Occipital lobe (tissue), 3 donors: ENCODE measurements at places on chromosomes 5 and 9.

GRCh38 chr9:75181750-75182149 lies 93.4 kb downstream of the OSTF1 start:
- DNase-seq, result no peak

DNA sequence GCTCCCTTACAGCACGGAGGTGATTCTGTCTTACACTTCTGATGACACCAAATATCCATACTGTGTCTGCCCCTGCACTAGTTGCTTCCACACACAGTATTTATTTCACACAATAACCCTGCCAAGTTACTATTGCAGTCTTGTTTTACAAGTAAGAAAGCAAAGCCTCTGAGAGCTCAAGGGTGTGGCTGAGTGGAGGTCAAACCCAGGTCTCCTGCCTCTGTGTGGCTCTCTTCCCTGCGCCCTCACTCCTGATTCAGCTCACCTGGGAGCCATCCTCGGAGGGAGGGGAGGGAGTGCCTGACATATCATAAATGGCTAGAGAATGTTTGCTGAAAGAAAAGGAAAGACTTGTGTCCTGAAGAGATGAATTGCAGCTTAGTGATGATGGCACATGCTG lies 41.0 kb downstream of the MVB12B start:
- DNase-seq, result no peak

- no peak for DNase-seq
Observed at GRCh38 chr5:126680191-126680817, 79.6 kb downstream of the PHAX start.

DNA sequence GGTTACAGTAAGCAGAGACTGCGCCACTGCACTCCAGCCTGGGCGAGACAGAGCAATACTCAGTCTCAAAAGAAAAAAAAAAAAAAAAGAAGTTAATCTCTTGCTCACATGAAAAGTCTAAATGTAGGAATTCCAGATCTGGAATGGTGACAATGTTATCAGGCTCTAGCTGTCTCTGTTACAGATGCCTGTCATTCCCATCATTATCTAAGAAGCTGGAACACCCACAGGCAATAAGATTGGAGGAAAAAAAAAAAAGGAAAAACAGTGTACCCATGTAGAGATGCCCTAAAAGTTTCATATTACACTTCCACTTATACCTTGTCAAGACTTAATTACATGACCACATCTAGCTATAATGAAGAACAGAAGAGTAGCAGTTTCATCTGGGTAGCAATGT lies 38.2 kb downstream of the PTBP3 start:
- no peak for DNase-seq

DNA sequence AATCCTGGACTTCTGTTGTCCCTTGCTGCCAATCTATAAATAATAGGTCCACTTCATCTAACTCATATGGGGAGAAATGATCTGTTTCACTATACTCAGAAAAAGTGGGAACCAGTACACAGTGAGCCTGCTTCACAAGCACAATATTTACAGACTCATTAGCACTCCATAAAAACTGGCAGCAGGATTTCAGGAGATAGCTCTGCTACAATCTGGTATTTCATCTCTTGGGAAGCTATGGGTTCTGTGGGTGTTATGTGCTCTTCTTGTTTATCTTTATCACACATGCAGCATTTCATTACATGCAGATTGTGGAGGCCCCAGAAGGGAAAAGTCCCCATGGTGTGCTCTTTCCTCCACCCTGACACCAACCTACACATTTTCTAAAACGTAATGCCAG lies 33.2 kb downstream of the UGT3A2 start:
- DNase-seq, result no peak

- DNase-seq, result no peak
Observed at GRCh38 chr5:87139795-87140194, 127.9 kb upstream of the RASA1 start.

- no peak for DNase-seq
Observed at GRCh38 chr9:35116539-35116897, 856 bp upstream of the ATOSB start.

GRCh38 chr5:116032094-116032517 lies at the start of gene ARL14EPL:
TSS of gene ARL14EPL (plus strand) at chr5:116032472. CDS start at chr5:116051466, 18,994 bp downstream.
- no peak for DNase-seq

- DNase-seq, result no peak
Observed at GRCh38 chr5:73376618-73377170, 71.9 kb downstream of the FOXD1 start.

DNA sequence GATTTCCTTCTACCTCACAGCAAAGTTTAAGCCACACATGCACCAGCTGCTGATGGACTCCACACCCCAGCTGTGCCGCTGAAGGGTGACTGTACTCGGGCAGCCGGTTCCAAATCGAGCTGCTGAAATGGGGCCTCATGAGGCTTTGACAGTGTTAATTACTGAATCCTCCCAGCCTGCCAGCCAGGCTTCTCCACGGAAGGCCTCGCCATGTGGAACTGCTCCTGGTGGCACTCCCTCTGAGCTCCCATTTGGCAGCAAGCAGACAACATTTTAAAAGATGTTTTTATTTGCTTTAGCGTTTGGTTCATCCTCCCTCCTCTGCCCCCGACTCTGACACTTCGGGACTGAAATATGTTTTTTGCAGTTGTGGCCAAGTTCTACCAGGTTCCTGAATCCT lies 479.4 kb upstream of the MPDZ start:
- DNase-seq, result no peak

GRCh38 chr9:121786998-121787422 lies 135.6 kb downstream of the DAB2IP start:
- no peak for DNase-seq

DNA sequence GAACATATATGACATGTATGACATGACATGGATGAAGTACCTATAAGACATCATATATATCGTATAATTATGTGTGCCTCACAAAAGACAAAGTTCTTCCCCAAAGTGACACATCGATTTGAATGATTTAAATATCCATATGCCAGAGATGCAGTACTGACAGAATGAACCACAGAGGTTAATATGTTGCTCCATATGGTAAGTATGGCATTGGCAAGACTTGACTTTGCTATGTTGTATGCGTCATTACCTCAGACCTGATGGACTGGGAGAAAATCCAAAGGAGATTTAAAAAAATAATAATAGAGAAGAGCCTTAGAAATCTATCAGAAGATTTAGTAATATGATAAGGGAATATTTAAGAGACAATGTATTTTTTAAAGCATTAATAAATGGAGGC lies 263.2 kb downstream of the PJA2 start:
- DNase-seq, result no peak

GRCh38 chr5:18802336-18802735 lies 1168.1 kb downstream of the TAF11L14 start:
- DNase-seq, result no peak

GRCh38 chr5:168327994-168328393 lies 36.5 kb downstream of the WWC1 start:
- no peak for DNase-seq

- no peak for DNase-seq
Observed at GRCh38 chr5:77449981-77450380, 42.1 kb downstream of the WDR41 start.

DNA sequence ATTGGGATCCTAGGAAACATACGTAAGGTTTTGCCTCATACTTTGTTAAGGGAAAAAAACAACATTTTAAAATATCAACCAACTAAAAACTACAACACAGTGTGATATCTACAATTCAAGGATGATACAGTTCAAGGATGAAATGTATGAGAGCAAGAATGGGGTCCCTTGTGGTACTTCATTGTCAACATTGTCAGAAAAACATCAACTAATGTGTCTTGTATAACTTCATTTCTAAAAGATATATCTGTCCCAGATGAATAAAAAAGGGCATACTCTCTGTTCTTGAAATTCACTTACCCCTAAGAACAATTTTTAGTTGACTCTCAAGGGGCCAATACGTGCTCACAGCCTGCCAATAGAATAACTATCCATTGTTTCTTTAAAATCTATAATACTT lies 1250.5 kb downstream of the PTPRD start:
- DNase-seq, result no peak

GRCh38 chr5:82058710-82059109 lies 86.9 kb downstream of the ATG10 start:
- DNase-seq, result no peak

DNA sequence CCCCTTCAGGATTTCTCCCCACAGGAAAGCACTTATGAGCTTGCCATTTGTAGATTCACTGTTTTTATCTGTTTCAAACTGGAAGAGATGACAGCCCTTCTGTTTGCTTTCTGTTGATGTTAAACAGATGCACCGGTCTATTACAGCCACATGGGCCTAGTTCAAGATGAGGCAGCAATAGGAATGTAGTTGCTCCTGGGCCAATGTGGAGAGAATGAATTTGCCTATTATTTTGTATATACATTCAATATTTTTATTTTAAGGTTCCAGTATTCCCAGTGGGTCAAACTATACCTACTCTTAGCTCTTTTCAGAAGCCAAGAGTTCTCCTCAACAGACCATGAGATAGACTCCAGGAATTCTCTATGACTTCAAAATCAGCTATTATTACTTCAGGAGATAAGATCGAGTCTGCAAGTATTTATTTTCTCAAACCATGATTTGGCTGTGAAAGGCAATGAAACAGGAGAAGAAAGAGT lies 461.6 kb downstream of the RASEF start:
- no peak for DNase-seq

DNA sequence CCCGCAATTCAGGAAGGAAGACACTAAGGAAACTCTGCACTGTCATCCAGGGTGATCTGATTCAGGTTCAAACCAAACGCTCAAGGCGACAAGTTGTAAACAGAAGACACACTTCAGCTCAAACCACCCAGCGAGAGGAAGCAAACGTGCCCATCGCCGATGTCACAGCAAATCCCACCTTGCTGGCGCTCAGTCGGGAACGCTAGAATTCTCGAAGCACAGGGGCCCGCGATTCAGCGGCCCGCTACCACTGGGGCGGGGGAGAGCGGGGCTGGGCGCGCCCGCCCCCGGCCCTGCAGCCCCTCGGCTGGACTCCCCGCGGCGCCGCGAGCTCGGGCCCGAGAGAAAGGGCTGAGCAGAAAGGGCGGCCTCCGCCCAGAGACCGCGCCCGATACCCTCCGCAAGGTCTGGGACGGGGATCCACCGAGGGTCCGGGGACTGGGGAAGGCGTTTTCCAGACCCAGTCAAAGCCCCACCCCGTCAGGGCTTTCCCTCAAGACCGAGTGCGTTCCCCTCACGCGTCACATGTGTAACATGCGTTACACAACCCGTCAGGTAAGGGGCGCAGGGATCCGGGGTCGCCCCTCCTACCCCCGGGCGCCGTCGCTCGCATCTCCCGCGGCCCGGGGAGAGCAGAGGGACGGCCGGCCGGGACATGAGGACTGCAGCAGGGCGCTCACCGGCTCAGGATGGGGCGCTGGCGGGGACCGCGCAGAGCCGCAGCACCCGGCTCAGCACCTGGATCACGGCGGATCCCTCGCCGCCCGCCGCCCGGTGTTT lies 469 bp downstream of the AGTPBP1 start:
- DNase-seq, result no peak

GRCh38 chr5:107469485-107470294 lies 201.0 kb downstream of the EFNA5 start:
- DNase-seq, result no peak

DNA sequence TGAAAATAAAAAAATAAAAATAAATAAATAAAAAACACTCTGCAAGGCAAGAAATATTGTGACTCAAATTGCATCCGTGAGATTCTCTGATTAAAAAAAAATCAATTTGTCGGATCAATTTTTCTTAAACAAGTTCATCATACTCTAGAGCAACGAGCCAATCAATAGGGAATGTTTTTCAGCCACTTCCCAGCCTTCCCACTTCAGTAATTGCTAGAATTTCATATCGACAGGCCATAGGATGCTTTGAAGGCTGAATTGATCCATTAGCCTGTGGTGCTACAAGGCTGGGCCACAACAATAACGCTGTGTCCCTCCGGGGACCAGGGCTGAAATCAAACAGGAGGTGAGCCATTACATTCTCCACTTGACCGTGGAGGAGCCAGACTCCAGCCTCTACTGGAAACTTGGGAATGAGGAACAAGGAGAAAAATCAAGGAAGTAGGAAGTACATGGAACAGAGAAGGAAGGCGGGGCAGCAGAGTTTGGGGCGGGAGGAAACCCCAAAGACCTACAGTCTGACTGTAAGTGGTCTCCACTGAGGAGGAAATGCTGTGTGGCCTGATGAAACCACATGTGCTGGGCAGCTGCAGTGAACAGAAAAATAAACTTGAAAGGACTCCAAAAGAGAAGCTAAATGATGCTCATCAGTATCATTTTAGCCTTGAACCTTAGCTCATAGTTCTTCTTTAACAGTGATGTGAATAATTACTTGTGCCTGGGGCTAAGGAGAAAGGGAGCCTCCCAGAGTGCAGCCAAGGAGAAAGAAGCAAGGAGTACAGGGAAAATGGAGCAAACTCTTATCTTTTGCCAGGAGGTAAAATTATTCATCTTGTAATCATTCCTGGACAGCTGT lies 308.6 kb downstream of the TLE1 start:
- no peak for DNase-seq

DNA sequence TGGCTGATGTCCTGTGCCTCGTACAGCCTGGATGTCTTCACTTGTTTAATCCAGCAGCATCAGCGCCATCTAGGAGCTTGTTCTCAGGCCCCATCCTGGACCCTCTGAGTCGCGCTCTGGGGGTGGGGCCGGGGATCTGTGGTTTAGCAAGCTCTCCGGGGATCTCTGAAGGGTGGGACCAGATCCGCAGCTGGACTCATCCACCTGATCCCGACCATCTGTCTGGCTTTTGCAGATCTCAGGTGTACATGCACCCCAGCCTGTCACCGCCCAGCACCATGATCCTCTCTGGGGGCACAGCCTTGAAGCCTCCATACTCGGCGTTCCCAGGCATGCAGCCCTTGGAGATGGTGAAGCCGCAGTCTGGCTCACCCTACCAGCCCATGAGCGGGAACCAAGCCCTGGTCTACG lies 15.1 kb upstream of the POMT1 start:
- no peak for DNase-seq
